Activated T-helper 1 cell treated with anti-CD3 and anti-CD28 coated beads, Interleukin-12 subunit alpha, Interleukin-12 subunit beta, Interleukin-2, Interleukin-4 antibody, amounts not matched to agents 30 ng/mL and 10 ng/mL and 1 ng/mL, durations not matched to agents 14 hours and 24 hours and 36 hours (primary cell): ENCODE measurements at places on chromosomes 13 and 19.

DNA sequence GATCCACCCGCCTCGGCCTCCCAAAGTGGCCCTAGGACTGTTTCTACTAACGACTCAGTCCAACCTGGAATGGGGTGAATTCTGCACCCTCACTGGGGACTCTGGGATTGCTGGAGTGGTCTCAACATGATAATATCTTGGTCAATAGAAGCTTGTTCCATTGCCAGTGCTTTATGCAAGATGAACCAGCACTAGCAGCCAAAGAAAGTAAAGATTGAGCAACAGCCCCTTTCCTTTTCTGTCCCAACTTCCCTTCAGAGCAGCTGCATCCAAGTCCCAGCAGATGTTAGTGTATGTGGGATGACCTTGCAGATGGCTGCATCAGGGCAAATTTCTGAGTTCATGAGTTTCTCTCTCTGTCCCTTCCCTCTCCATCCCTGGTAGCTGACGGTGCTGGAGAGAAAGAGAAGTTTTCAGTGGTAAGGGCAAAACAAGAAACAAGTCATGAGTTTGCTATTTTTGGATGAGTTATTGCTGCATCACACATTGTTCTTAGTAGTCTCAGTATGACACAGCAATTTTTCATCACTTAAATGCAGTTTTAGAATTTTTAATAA lies 183.6 kb upstream of the EDNRB start:
- no peak for DNase-seq

DNA sequence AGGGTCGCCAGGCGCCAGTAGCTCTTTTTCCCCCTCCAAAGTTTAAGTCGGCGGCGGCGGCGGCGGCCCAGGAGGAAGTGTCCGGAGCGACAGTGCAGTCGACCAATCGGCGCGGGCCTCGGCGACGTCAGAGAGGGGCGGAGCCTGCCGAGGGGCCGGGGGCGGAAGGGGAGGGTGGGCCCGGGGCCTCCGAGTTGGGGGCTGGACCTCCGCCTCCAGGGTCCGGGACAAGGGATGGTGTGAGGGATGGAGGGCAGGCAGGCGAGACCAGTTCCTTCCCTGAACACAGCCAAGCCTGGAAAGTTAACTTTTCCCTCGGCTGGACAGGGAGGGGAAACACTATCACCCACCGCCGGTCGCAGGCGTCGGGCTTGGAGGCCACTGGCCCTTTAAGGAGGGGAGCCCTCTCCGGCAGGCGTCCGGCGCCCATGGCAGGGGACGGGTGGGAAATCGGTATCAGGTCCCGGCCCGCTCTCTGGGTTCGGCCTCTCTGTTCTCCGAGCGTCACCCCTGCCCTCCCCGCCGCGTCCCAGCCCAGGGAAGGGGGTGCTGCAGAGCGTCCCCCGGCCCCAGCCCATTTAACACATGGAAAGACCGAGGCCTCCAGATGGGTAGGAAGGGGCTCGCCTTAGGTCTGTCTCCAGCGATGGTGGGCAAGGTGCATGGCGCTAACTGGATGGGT lies at the start of gene PRKD2:
TSS of gene PRKD2 (minus strand) at position 81 of the 682 bp plus-strand sequence. CDS start 744 bp downstream, outside the sequence.
- peak; percentile 86 for DNase-seq

DNA sequence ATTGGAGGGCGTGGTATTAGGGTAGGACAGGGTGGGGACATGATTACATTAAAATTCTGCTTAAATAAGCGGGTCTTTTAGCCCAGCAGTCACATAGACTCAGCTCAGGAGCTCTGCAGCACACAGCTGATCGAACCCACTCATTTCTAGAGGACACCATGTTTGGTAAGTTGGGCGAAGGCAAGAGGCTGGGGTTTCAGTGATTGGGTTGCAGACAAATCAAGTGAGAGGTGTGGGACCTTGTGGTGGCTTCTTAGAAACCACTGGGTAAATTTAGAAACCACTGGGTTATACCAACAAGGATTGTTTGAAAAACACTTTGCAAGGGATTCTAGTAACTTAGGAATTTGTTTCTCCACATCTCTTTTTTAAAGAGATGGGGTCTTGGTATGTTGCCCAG lies at the start of gene LEUTX:
TSS of gene LEUTX (plus strand) at position 92 of the 400 bp plus-strand sequence. CDS start at position 159, 67 bp downstream.
- no peak for DNase-seq

GRCh38 chr13:99363391-99363790 lies 56.2 kb upstream of the GPR183 start:
- DNase-seq = no peak

GRCh38 chr19:37990362-37990761 lies 83.4 kb downstream of the SIPA1L3 start:
- DNase-seq = no peak

- DNase-seq = no peak
These were observed 2.0 kb upstream of the VPS36 start for GRCh38 chr13:52452470-52452869.

DNA sequence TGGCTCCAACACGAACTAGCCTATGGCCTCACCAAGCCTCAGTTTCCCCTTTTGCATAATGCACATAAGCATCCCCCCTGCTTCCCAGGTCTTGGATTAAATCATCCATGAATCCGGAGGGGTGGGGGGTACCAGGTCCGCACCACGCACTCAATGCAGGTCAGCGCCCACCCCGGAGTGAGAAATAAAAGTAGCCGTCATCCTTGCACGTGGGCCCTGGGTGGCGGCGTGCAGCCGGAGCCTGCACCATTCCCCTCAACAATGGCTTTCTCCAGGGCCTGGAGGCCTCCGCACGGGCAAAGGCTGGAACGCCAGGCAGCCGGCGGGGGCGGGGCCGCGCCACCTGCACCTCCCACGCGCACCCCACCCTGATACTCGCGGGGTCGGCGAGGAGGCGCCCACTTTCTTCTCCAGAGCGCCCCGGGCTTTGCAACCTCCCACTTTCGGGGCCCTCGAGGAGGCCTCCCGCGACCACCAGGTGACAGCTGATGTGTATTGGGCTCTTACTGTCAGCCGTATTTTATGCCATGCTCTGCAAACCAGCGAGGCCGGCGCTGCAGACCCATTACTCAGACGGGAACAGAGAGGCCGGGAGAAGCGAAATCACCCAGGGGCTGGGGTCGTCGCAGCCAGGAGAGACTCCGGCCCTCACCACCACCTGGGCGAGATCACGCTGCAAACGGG lies 767 bp upstream of the GADD45B start:
- DNase-seq = peak; percentile 59

DNA sequence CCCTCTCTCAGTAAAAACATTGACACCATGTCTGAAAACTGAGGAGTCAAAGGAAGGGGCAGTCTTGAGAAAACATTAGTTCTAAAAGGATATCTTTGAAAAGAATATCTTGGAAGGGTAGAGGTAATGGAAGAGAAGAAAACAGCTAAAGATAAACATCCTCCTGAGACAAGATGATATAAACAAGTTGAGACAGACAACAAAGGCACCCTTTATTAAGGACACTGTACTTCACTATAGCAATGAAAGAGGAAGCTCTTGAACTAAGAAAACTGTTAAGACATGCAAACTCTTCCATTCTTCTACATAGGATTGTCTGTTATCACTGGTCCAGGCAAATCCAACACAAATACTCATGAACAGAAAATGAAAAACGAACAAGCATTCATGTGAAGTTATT lies 46.3 kb downstream of the MTMR6 start:
- no peak for DNase-seq
